ENCODE measurements at places on chromosomes 11 and 22. TPM values are rescaled to one million over a fixed set of nuclear protein-coding genes. Genes with fewer than 3 reads are reported as not detected.

Gene FOLR2
- not detected for total RNA-seq

Gene MTCH2
- total RNA-seq, result 17.6 TPM

DNA sequence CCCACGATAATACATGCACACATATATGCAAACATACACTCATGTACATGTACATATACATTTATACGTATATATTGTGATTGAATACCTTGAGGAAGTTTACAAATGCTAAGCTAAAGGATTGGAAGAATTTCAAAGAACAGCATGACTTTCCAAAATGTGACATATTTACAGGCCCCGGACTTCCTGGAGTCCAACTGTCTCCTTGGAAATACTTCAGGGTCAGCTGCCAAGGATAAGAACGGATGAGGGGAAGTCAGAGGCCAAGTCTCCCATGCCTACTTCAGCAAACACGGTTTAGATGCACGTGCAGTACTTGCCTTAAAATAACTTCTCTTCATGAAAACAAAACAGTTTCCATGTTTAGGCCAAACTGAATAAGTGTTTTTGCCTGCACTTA lies 213.6 kb downstream of the DYNC2H1 start:
- DNase-seq, result no peak

DNA sequence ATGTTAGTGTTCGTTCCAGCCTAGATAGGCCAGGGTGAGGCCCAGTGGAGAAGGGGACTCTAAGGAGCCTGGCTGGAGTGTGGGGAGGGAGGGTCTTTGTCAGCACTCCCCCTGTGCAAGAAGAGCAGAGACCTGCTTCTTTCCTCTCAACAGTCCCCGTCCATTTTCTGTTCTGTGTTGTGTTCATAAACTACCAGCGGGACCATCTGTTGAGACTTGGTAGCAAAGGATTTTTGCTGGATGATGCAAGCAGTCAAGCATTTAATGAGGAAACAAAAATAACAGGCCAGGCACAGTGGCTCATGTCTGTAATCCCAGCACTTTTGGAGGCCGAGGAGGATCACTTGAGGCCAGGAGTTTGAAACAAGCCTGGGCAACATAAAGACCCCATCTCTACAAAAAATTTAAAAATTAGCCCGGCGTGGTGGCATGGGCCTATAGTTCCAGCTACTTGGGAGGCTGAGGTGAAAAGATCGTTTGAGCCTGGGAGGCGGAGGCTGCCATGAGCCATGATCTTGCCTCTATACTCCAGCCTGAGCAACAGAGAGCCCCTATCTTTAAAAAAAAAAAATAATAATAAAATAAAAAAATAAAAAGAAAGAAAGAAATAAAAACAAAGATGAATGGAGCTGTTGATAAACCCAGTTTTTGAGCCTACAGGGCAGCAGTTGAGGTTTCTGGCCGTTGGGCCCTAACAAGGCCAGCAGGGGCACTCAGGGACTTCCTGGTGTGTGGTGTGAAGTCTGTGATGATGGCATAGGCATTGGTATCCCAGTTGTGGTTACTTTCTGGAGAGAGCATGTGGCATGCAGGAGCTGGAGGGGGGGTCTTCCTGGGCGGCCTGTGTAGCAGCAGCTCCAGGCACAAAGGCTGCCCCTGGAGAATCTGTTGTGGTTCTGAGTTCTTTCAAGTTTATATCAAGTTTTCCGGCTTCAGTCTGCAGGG lies 1.7 kb upstream of the TXNRD2 start:
- DNase-seq, result peak; percentile 73

GRCh38 chr22:41752011-41752970 lies 48.2 kb upstream of the CCDC134 start:
- DNase-seq, result no peak
